ENCODE measurements at places on chromosomes 5 and 9.

- DNase-seq, result no peak
Measured at GRCh38 chr5:4295663-4296339, 700.2 kb downstream of the IRX1 start.

DNA sequence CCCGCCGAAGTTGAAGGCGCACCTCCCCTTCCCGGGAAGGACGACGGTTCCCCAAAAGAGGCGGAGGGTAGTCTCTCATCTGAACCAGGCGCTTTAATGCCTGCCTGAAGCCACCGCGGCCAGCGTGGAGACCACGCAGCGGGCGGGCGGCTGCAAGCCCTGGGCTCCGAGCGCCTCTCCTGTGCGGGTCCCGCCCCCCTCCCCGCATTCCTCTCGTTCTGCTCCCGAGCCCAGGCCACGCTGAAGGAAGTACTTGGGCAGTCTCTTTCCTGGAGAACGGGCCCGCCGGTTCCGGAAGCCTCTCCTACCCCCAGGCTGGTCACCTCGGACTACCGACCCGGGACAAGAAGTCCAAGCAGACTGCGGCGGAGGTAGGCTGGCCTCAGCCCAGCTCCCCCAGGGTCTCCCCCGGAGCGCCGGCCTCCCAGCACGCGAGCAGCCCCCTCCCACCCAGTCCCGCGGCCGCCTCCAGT lies 571 bp downstream of the PPIC start:
- peak; percentile 49 for DNase-seq

DNA sequence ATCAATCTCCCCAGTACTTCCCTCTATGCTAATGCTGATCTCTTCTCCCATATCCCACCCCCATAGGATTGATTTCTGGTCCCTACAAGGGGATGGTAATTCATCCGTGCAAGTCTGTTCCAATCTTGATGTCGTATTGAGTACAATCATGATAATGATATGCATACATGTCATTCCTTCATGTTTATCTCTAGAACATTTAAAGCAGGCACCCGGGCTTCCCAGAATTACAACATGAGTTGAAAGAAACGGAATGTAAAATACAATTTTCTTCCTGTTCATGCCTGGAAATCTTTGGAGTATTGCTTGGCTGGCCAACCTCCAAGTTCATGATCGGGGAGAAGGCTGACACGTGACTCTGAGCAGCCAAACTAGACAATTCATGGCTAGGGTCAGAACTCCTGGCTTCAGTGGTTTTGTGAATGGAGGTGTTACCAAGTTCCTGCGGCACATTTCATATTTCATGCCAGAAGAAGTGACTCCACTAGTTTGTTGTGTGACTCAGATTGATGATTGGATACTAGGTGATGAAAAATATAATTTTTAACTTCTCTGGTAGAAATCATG lies 66.6 kb downstream of the C9orf152 start:
- peak; percentile 88 for DNase-seq

GRCh38 chr5:2183154-2184025 lies 300.7 kb upstream of the IRX4 start:
- no peak for DNase-seq

- DNase-seq, result no peak
Measured at GRCh38 chr5:138955013-138955660, 80.0 kb upstream of the LRRTM2 start.

DNA sequence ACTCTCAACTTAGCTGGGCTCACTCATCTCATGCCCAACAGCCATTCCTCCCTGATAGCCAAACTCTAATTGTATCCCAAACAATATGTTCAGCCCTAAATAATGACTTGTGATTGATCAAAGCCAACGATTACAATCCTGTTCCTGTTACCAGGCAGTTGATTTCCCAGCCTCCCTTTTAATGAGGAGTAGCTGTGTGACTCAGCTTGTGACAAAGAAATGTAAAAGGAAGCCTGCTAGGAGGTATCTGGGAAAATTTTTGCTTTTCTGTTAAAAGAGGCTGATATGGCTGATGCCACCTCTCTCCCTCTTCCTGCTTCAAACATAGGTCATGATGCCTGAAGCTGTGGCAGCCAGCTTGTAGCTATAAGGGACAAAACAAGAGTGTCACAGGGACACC lies 19.6 kb upstream of the ENC1 start:
- no peak for DNase-seq

DNA sequence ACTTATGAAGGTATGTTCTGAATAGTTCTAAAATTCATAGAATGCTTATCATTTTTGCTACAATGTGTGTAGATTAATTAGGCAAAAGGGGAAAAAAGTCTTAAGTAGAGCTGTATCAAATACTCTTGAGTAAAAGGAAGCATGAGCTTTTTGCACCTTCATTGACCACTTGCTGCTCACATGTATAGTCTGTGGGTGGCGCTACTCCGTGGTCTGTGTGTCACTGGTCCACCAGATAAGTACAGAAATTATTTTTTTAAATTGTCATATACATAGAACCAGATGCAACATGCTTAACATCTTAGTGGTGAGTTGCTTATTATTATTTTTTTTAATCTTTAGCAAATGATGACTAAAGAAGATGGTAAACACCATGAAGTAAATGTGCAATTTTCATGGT lies 130.2 kb downstream of the MAN2A1 start:
- DNase-seq, result no peak

DNA sequence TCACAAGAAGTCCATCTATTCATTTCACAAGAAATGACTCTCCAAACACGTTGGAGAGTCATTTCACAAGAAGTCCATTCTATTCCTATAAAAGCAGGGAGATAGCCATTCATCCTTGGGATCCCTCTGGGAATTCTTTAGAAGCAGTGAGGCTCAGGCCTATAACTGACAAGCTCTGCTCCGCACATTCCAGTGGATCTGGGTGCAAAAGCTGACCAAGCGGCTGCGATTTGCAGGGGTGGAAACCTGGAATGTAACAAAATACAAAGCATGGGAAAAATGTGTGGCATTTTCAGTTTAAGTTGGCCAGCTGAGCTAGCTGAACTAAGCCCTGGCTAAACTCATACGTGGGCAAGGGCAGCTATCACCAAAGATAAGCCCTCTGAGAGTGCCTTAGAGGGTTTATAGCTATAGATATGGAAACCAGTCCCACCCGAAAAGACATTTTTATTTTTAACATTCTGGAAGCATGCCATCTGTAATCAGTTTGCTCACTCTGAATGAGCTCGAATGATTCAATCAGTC lies 8.7 kb downstream of the TAS2R1 start:
- peak; percentile 19 for DNase-seq

DNA sequence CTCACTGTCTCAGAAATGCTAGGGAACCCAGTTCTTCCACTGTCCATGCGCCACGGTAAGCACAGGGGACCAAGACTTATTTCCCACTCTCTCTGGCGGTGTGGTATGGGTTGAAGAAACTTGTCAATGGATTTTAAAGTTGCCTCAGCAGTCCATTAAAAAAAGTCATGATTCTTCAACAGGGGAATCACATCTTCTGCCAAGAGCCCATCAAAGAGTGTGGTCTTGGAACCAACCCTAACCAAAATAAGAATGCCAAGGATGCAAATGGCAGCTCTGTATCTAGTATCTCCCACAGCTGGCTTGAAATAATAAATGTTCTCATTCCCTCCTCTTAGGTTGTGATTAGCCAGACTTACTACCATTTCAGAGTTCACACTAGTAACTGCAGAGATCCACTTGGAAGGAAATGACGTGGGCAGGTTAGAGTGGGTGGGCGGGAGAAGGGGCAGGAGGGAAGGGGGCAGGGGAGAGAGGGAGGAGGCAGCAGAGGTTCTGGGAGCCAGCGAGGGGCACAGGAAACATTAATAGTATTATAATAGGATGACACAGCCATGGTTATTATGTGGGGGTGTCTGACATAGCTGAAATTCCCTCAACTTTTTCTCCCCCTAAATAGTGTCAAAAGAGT lies 17.6 kb downstream of the PTCH1 start:
- DNase-seq, result peak; percentile 16

DNA sequence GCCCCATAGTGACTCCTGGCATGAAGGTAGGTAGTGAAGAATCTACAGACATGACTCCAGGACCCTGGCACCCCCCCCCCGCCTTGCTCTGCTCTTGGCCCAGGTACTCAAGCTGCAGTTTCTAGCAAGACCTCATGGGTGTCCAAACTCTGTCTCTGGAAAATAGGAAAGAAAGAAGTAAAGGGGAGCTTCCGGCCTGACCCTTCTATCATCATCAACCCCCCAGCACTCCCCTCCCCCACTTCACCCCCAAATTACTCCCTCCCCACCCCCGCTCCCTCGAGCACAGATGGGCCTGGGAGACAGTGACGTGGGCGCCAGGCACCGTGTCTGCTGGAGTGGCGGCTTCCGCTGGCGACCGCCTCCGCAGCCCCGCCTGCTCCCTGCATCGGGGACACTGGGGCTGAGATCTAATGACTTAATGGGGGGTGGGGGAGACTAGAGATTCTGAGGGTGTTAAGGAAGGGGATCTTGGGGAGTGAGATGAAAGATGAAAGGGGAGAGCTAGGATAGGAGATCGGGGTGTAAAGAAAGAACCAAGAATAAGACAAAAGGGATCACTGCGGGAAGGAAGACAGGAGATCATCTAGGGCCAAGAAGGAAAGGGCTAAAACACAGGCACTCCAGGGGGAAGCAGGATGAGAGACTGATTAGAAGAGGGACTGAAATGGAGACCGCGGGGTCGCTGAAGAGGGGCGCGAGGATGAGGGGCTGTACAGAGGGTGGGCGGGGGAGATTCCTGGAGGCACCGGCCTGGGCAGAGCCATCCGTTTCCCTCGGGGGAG lies 1.1 kb upstream of the DNAJB5 start:
- DNase-seq, result no peak

GRCh38 chr5:150608991-150609390 lies 31.5 kb upstream of the SYNPO start:
- no peak for DNase-seq

DNA sequence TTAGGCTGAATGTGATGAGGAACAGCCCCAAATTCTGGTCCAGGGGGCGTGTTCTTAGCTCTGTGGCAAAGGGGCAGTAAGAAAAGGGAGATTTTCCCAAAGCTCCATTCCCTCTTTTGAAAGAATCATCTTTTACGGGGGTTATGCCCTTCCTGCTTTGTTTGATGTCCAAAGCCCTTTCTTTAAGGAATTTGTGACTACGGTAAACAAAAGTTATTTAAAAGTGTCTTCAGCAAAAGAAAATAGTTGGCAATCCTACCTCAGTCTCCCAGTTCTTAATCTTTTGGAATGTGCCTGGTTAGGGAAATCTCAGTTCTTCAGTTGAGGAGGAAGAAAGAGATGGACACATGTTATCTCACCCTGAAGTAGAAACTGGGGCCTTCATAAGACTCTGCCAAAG lies 24.4 kb upstream of the ARSI start:
- DNase-seq, result no peak

DNA sequence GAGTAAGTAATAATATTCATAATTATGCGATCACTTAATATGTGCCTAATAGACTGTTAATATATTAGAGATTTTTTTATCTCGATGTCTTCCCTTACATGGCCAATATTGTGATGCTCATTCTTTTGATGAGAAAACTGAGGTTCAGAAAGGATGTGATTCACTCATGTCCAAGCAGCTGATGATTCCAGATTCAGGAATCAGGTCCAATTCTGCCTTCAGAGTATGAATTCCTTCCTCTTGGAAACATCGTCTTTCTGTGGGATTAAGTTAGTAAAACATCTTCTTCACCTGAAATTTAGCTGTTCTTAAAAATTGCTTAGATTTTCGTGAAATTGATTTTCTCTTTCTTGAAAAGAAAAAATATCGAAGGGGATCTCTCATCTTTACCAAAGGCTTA lies 242.5 kb upstream of the RFX3 start:
- no peak for DNase-seq

GRCh38 chr5:174082286-174082685 lies 36.8 kb downstream of the NSG2 start:
- no peak for DNase-seq

GRCh38 chr5:159101685-159102084 lies 2.0 kb upstream of the EBF1 start:
- DNase-seq, result peak; percentile 30

- DNase-seq, result no peak
Measured at GRCh38 chr9:105901514-105902109, 207.3 kb downstream of the TMEM38B start.

DNA sequence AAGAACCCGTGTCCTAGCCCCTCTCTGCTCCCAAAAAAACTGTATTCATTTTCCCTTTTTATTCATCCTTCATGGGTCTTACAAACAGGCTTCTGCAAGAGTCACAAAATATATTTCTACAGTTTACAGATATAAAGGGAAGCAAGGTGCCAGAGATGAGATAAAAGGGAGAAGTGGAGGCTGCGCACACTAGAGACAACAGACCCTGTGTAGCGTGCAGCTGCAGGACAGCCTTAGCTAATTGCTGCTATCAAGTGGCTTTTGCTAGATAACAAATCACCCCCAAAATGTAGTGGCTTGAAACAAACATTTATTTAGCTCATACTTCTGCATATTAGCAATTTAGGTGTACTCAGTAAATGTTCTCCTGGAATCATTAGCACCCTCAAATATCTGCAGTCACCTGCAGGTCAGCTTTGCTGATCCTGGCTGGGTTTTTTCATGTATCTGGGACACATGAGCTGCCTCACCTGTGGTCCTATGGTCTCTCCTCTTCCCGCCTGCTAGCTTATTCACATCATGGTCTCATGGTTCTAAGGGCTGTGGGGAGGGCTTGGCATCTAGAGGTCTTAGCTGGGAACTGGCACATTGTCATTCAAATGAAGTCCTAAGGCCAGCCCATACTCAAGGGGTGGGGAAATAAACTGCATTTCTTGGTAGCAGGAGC lies 29.4 kb downstream of the ARHGEF37 start:
- no peak for DNase-seq

DNA sequence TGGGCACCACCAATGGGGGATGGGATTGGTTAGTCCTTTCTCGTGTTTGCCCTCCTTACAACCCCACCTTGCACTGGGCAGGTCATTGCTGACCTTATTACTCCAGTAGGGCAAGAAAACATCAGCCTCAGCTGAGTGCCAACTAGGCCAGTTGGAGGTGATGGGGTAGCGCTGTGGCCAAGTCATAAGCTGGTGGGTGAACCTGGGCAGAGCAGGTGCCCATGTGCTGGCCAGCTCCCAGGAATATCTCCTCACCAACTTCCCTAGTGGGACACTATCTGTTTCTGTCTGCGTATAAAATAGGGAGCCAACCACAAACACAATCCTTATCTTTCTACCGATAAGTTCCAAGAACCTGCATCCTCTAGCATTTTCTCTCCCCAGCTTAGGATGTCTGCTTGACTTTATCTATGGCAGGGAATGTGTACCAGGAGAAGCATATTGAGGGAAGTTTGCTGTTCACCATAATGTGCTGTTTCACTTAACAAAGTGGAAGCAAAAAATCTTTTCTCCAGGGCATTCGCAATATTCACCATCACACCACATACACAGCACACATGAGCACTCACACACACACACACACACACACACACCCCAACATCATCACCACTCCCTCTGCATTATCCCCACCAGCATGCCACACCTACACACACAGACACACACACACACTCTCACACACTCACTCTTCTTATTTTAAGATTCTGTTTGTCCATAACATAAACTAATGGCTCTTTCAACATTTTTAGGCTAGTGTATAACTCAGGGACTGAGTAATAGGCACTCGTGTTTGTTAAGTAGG lies 390.0 kb downstream of the ENC1 start:
- DNase-seq, result no peak

DNA sequence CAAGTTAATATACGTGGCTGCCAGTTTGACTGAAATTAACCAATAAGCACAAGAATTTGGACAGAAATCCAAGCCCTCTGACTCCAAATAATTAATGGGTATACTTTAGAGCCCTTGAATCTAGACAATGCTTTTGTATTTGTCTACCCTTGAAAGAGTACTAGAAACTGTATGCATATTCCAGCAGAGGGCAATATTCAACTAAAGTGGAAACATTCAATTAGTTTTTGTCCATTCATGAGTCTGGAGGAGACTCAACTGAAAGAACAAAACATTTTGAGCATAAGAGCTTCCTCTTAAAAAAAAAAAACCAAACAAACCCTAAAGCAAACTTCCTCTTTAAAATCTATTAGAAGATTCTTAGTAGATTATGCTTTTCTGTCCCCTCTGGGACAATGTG lies 157.8 kb downstream of the ARHGEF28 start:
- DNase-seq, result peak; percentile 40

All from fibroblast of gingiva (primary cell).